Activated naive CD4-positive, alpha-beta T cell treated with anti-CD3 and anti-CD28 coated beads, Interleukin-2, amount 10 ng/mL, durations not matched to agents 5 hours and 36 hours (primary cell): ENCODE measurements at places on chromosomes 2 and 18. TPM values are rescaled to one million over a fixed set of nuclear protein-coding genes. Genes with fewer than 3 reads are reported as not detected.

Gene SERPINB3
- not detected for total RNA-seq

Gene TGFBRAP1
- 18.2 TPM for total RNA-seq

Gene TMEFF2
- total RNA-seq = not detected

Gene SEPTIN2
- total RNA-seq = 281 TPM

Gene CRYBA2
- not detected for total RNA-seq

Gene GALNT5
- total RNA-seq = not detected

Gene ABCB11
- not detected for total RNA-seq

Gene LRRFIP1
- total RNA-seq = 185 TPM
